ENCODE measurements at places on chromosomes 2 and 18.

DNA sequence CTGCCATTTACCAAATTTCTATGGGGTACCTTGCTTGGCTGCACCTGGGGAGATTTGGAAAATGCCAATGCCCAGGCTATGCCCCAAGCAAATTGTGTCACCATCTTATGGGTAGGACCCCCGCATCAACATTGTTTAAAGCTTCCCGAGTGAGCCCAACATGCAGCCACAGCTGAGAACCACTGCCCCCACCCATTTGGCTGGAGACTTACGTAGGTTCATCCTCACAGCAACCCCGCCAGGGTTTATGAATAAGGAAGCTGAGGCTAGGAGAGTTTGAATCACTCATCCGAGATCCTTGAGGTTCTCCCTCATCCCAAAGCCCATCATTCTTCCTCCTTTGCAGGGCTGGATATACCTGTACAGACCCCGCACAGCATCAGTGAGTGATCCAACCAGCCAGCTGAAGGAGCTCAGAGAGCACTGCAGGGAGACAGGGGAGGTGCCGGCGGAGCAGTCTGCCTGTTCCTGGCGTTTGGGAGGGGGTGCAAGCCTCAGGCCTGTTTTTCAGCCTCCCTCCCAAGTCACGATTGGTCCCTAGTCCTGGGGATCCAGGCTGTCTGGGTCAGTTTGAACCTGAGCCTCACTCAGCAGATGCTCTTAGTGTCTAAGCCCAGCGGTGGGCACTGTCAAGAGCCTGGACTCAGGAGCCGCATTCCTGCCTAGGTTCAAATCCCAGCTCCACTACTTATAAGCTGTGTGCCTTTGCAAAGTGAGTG is 164.9 kb downstream of the SMAD7 start:
- DNase-seq = no peak

DNA sequence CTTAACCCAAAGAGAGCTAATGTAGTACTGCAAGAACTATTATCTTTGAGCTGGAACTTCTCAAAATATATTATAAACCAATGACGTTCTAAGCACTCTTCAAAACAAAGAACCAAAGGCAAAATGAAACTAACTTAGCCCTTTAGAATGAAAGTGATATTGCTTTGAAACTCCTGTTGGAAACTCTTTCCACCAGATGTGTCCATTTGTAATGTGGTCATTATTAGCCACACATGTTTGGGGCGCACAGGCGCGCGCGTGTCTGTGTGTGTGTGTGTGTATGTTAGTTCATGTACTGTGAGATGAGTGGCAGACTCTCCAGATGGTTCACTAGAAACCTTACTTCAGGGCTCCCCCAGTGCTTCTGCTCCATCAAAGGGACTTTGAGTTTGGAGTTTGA is 323.4 kb downstream of the BCL11A start:
- no peak for DNase-seq

DNA sequence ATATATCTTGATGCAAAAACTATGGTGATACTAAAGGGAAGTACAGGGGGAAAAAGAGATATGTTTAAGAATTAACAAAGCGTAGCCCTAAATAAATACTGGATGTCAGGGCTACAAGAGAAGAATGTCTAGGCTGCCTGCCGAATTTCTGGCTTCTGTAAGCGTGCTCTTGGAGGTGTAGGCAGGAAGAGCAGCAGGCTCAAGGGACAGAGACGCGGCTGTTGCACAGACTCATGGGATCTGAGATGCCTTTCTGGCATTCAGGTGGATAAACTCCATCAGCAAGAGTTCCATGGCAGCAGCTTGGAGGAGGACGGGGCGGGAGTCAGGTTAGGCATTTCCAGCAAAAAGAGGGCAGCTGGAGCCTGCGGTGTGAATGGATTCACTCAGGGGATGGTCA is 123.2 kb upstream of the TWIST2 start:
- DNase-seq = no peak

DNA sequence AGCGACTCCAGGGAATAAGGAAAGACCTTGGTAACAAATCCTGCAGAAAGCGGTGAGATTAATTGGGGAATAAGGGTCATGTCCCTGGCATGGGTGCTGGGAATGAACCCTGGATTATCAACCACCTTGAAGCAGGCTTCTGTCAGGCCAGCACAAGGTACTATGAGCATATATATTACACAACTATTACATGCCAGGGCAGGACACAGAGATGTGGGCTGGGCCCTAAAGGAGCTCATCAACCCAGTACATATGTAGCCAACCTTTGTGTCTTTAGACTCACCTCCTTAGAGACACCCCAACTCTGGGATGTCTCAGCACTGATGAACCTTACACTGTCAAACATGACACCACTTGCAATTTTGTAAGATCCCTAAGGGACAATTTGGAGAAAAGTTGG is 3.4 kb downstream of the SFXN5 start:
- no peak for DNase-seq

DNA sequence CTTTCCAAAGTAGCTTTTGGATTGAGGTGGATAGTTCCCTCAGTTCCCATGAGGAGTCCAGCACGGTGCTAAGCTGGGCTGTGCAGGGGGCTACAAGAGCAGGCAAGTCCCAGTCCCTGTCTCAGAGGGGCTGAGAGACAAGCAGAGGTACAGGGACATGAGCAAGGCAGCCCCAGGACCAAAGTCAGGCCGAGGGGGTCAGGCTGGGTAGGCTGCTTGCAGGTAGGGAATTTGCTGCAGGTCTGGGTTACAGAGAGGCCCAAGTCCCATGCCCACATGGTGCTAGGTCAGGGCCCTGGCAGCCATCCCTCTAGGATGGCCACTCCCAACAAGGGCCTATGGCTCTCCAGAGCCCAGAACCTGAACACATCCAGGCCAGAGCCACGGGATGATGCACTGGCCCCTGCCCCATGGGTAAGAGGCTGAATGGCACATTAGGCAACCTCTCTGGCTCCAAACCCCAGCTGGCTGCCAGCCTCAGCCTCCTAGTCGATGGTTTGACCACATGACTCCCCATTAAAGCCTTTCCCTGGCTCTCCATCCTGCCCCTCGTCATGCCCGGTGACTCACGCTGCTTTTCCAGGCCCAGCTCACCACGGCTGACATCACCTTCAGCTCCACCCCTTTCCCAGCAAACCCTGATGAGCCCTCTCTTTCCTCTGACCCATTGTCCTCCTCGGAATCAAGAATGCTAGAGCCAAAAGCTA is 83.7 kb downstream of the SDC1 start:
- no peak for DNase-seq

Measured in activated T-helper 1 cell treated with anti-CD3 and anti-CD28 coated beads, Interleukin-2, amount 50 U/mL, for 16 hours (primary cell).